HS-27A (cell line): ENCODE measurements at places on chromosomes 5 and 9.

DNA sequence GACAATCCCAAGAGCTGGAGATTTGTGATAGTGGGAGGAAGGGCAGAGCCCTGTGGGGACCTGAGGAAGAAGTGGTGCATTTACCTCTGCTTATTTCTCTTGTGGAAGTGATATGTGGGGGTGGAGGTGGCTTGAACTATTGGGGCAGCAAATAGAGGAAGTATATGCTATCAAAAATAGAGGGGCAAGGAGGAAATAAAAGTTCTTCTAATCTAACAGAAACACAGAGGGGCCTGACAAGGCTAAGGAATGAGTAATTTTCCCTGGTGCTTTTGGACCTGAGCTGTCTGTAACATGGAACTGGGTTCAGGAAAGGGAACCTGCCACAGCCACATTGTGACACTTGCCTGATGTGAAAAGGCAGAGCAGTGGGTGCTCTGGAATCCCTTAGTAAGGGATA lies 378.6 kb upstream of the KLF4 start:
- no peak for DNase-seq

DNA sequence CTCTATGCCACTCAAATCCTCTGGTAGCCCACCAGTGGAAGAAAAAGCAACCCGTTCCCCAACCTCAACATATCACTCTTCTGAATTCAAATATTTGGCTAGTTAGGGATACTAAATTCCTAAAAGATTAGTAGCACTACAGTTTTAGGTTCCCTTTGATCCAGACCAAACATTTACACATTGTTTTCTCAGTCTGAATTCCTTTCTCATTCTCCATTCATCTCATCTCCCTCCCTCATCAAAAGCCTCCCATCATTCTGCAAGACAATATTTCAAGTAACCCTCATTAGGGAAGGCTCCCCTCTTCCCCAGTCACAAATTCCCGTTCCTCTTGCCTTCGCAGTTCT lies 26.3 kb downstream of the ADAM19 start:
- no peak for DNase-seq

GRCh38 chr9:75858497-75859092 lies 31.9 kb upstream of the PCSK5 start:
- DNase-seq: no peak

GRCh38 chr5:150139334-150139733 lies 16.3 kb downstream of the PDGFRB start:
- DNase-seq: no peak

- DNase-seq: no peak
Measured at GRCh38 chr5:176789873-176790615, 20.3 kb upstream of the UNC5A start.

DNA sequence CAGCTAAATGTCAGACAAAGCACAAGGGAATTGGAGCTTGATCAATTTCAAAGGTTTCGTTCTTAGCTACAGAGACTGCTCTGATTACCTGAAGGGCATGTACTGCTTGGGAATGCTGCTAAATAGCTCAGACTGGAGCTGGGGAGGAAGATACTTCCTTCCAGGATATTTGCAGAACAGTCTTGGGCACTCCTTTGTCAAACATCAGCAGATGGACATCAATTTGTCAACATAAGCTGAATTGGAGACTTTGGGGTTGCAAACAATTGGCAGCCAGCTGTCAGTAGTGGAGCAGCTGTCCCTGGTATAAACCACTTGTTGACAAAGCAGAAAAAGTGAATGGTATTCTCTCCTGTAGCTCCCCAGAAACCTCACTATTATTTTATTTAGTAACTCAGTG lies 182.0 kb downstream of the CCDC192 start:
- no peak for DNase-seq

DNA sequence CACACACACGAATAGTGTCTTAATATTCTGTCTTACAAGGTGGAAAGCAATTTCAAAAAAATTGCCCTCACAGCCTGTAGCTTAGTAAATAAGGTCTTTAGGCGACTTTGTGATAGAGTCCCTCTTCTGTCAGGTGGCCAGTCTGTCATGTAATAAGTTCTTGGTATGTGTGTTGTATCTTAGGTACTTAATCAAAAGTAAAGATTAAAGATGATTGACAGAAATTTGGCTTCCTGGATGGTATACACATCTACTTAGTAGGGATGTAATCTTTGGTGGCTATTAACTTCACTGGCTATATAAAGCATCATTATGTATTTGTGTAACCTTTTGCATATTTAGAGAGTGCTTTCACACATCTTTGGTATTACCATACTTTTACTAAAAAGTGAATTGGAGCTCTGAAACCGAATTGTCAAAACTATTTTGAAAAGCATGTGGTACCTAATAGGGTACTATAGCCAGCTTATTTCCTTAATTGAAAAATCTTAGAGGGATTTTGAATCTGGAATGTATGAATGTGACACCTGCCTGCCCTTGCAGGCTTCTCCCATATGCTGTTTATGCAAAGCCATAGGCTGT lies 3.4 kb downstream of the G3BP1 start:
- DNase-seq: no peak

GRCh38 chr5:161299053-161299452 lies 247.5 kb downstream of the GABRB2 start:
- no peak for DNase-seq

- no peak for DNase-seq
Measured at GRCh38 chr9:85594316-85594715, 147.4 kb downstream of the AGTPBP1 start.

DNA sequence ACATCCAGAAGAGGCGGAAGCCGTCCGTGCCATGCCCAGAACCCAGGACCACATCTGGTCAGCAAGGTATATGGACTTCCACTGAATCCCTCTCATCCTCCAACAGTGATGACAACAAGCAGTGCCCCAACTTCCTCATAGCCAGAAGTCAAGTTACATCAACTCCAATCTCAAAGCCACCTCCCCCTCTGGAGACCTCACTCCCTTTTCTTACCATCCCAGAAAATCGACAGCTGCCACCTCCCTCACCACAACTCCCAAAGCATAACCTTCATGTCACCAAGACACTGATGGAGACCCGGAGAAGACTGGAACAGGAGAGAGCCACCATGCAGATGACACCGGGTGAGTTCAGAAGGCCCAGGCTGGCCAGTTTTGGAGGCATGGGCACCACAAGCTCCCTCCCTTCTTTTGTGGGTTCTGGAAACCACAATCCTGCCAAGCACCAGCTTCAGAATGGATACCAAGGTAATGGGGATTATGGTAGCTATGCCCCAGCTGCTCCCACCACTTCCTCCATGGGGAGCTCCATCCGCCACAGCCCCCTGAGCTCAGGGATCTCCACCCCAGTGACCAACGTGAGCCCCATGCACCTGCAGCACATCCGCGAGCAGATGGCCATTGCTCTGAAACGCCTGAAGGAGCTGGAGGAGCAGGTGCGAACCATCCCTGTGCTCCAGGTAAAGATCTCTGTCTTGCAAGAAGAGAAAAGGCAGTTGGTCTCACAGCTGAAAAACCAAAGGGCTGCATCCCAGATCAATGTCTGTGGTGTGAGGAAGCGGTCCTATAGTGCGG lies 130.3 kb upstream of the DMRT1 start:
- no peak for DNase-seq

DNA sequence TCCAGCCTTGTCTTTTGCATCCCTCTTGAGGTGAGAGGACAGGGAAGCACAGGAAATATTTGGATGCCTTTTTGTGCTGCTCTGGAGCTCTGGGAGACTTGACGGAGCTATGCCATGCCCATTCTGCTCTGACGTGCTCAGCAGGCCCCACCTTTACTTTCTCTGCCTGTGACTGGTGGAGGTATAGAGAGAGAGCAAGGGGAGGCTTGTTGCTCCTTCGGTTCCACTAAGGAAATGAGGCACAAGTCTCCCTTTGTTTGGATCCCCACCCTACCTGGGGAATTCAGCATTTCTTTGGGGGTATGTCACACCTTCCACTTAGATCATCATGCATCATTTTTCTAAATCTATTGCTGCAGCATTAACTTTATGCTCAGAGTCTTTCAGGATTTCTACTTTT lies 121.8 kb upstream of the CNTLN start:
- DNase-seq: no peak

GRCh38 chr9:69380811-69381210 lies 55.8 kb downstream of the ENTREP1 start:
- DNase-seq: no peak

GRCh38 chr9:120714846-120715388 lies 647 bp upstream of the MEGF9 start:
- no peak for DNase-seq

DNA sequence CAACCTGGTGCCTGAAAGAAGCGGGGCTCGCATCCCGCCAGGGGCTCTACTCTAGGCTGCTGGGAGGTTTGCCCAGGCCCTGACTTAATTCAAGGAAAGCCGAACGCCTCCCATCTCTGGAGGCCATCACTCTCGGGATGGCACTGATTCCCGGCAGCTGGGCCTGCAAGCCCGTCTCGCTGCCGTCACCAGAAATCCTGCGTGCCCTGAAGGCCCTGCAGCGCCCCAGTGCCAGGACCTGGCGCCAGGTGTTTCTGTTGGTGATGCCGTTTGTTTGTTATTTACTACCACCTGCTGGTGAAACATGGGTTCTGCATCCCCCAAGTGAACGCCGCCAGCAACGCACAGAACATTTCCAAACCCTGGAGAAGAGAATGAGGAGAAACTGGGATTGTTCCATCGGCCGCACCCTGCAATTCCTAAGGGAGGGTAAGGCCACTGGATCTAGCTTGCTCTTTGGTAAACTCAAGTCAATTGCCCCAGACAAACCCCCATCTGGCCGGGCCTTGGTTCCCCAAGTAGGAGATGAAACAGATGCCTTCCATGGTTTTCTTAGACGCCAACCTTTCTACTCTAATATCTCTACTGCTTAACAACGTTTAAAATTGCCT lies 77.9 kb downstream of the AK8 start:
- DNase-seq: no peak

DNA sequence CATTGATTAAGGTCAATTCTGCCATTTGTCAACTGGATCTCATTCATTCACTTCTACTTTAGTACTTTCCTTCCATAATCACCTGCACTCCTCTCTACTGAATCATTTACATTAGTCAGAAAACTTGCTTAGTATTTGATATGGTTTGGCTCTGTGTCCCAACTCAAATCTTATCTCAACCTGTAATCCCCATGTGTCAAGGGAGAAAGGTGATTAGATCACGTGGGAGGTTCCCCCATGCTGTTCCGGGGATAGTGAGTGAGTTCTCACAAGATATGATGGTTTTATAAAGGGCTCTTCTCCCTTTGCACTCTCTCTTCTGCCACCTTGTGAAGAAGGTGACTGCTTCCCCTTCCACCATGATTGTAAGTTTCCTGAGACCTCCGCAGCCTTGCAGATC lies 23.7 kb upstream of the UGCG start:
- no peak for DNase-seq

DNA sequence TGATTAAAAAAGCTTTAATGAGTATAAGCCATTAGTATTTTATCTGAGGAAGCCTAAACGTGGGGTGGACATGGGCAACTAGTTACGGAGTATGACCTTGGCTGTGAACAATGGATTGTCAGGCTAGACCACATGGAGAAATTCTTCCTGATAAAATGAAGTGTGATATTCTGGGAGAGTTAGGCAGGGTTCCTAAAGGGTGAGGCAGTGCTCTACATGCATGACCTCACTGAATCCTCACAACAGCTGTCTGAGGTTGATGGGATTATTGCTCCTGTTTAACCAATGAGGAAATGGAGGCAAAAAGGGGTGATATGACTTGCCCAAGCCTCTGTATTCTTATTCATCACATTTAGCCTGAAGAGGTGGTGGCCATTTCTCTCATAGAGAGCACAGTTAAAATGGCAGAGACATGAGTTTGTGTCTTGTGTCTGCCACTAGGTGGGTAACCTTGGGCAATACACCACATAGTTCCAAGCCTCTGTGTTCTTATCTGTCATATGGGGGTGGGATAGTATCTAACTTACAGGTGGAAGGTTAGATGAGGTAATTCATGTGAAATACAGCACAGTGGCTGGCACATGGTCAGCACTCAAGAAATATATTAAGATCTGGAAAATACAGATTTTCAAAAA lies 96.1 kb upstream of the NR3C1 start:
- DNase-seq: no peak

- no peak for DNase-seq
Measured at GRCh38 chr9:98373609-98374008, 118.2 kb upstream of the TBC1D2 start.

- no peak for DNase-seq
Measured at GRCh38 chr9:128101231-128101661, 26.3 kb downstream of the PTGES2 start.

- DNase-seq: no peak
Measured at GRCh38 chr5:76291305-76292077, 111.6 kb upstream of the IQGAP2 start.

DNA sequence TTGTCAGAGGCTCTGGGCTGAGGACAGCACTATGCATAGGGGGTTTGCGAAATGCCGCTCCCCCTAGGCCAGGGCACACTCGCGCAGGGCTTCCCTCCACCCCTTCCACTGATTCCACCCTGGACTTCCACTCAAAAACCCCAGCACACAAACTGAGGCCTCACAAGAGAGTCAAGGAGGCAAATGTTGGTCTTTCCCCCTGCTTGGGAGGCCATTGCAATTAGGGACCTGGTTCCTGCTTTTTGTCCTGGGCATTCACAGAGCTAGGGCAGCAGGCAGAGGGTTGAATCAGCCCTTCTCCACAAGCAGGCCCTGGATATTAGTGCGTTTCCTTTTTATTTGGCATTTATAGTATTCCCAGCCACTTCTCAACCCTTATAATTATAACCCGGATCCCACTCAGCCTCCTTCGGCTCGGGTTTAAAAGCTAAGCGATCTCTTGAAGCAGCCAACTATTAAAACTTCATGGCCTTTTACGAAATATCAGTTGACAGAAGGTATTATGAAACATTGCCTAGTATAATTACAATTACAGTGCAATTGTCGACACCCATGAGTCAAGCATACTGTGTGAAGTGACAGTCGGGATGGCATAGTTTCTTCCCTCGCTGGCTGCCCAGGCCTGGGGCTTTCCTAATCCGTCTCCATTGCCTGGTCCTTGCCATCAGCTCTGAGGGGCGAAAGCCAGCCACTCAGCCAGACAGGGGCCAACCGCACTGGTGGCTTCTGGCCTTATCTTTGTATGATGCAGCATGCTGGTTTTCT lies 285.5 kb upstream of the MAP3K1 start:
- no peak for DNase-seq

DNA sequence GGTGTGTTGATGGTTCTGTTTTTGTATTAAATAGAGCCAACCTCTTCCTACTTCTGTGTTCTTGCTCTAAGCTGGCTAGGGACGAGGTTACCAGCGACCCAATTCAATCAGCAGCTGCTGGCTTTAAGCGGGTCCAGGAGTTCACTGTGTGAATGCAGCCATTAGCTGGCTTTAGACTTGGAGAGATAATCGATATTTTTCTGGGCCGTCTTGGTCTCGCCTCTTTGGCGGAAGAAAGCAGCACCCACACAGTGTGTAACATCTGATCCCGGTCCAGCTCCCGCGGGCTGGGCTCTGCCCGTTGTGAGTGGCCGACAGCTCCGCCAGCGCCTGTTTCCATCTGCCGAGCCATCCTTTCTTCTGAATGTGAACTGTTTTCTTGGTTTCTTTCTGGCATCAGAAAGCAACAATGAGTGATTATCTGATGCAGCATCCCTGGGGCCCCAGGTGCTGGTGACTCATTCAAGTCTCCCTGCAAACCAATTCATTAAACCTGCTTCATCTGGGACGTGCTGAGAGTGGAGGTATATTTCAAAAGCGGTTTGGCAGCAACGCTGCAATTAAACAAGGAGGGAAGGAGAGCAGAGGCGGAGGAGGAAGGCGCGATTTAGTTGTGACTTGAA lies 90.8 kb upstream of the IRX4 start:
- no peak for DNase-seq

- DNase-seq: no peak
Measured at GRCh38 chr9:3830291-3830690, 304.5 kb upstream of the RFX3 start.

- DNase-seq: no peak
Measured at GRCh38 chr5:150644058-150644457, 3.6 kb downstream of the SYNPO start.

- no peak for DNase-seq
Measured at GRCh38 chr9:104074876-104075275, 19.2 kb upstream of the SMC2 start.
